ENCODE measurements at places on chromosomes 5 and 9.

DNA sequence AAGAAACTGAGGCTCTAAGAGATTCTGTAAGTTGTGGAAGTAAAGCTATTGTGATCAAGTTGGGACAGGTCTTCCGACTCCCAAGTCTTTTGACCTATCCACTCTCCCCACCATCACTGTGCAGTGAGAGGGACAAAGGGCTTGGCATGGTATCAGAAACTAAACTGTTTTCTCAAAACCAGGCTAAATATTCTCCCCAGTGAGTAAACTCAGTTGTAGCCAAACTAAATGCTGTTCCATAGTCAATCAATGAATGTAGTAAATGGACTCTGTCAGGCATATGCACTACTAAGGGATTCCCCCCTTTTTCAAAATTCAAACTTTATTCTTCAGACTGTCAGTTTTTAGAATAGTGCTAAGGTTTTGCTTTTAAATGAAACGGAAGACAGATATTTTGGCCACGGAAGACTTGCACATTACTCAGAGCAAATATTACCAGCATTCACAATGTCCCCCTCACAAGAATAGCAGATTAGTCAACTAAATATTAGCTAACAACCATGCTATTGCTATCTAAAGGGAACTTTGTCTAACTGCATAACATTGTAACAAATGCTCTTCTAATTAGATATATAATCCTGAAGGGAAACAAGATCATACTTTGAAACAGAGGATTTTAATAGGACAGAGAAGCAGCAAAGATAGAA lies 7.1 kb downstream of the PRKAA1 start:
- no peak for DNase-seq

GRCh38 chr9:131977109-131977838 lies 102.4 kb downstream of the MED27 start:
- no peak for DNase-seq

DNA sequence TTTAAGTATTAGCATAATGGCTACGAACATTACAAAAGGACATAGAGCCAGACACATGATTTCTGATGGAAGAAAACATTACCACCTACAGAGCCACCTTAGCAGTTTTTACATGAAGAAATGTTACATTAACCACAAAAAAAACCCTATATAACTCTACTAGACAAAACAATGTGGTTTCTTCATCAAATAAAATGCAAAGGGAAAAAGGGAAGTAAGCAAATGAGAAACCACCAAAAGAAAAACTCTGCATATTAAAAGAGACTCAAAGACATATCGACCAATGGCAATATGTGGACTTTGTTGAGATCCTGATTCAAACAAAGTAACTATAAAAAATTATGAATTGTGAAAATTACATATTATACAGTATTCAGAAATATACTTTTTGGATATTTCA lies 132.7 kb downstream of the TSSK1B start:
- DNase-seq, result no peak

GRCh38 chr9:8643896-8644295 lies 844.3 kb upstream of the DMAC1 start:
- no peak for DNase-seq

DNA sequence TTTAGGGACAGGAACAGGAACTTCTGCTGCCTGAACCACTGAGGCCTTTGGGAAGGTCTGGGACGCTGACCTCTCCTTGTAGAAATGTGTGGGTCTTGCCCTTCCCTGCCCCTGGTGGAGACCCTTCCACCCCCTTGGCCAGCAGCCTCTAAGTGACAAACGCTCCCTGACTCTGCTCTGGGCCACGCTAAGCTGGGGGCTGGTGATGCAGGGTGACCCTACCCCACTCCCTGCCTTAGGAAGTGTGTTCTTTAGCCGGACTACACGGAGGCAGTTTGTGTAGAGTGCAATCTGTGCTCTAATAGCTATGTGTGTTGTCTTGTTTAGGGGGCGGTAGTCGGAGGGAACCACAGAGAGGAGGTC lies 123.0 kb downstream of the COL23A1 start:
- DNase-seq, result no peak

DNA sequence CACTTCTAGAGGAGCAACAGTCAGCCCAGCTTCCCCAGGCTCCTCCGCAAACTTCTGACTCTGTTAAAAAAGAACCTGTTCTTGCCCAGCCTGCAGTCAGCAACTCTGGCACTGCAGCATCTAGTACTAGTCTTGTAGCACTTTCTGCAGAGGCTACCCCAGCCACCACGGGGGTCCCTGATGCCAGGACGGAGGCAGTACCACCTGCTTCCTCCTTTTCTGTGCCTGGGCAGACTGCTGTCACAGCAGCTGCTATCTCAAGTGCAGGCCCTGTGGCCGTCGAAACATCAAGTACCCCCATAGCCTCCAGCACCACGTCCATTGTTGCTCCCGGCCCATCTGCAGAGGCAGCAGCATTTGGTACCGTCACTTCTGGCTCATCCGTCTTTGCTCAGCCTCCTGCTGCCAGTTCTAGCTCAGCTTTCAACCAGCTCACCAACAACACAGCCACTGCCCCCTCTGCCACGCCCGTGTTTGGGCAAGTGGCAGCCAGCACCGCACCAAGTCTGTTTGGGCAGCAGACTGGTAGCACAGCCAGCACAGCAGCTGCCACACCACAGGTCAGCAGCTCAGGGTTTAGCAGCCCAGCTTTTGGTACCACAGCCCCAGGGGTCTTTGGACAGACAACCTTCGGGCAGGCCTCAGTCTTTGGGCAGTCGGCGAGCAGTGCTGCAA lies 72.8 kb downstream of the NUP214 start:
- DNase-seq, result no peak

All from NCI-H1930 (cell line).